Psoas muscle (tissue), 8 donors: ENCODE measurements at places on chromosomes 3 and 15. TPM values are rescaled to one million over a fixed set of nuclear protein-coding genes. Genes with fewer than 3 reads are reported as not detected.
A peak's percentile ranks its signal among the peaks of the same experiment; 100 is the strongest.

DNA sequence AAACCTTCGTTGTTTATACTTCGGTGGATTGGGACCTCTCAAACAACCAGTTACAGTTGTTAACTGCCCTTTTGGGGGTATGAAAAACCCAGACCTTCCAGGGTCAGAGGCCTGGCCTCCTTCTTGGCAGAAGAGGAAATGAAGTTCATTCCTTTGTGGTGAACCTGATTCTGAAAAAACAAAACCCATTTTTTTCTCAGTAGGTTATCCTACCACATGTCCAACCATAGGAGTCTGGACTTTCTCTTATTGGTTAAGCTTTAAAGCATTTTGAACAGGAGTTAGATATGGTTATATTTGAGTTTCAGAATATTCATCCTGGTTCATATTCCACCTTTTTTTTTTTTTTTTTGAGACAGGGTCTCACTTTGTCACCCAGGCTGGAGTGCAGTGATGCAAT lies 7.2 kb upstream of the LACTB start:
- no peak for DNase-seq

- DNase-seq: no peak
Measured at GRCh38 chr3:167976516-167977361, 119.0 kb downstream of the GOLIM4 start.

DNA sequence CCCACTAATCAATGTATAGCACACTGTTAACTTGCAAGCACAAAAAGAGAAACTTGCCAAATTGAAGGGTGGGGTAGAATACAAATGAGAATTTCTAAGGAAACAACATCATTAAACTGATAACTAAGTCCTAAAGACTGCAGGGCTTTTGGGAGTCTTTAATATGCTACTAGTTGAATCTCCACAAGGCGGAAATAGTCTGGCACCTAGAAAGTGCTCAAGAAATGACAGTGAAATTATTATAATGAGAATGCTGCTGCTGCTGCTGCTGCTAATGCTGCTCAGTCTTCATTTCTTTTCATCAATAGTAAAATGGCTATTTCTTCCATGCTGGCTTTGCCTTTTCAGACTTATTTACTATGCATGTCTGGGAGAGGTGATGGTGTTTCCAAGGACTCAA lies 91.8 kb downstream of the BTD start:
- no peak for DNase-seq

- no peak for DNase-seq
Measured at GRCh38 chr3:61111825-61112224, 139.4 kb downstream of the FHIT start.

DNA sequence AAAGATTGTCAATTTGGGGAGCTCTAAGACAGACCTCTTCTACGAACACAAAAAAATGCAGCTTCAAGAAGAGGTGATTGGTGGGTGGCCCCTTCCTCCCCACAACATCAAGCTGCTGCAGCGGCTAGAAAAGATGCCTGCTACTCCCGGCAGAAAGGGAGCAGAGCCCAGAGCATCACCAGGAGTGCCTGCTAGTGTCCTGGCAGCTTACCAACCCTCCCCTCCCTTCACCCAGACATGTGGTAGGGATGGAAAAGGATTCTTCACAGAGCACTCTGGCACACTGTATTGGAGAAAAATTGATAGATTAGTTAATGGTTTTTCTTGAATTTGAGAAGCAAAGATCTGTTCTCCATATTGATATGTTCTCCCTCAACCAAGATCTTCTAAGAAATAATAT lies 10.8 kb downstream of the IP6K1 start:
- no peak for DNase-seq

DNA sequence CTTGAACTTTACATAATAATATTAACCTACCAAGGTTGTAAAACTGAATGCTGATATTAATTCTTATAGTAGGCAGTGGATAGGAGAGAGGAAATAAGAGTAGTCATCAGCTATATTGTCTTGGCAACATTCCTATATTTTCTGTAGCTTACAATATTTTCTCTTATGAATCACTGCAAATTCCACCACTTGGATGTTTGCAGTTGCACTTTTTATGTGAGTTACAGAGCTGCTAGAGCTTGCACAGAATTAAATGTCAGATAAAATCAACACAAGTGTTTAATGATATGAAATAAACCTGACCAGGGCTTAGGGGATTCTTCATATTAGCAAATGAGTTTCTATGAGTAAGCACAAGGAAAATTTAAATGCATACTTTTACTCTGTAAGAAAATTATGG lies 1710.1 kb downstream of the SI start:
- DNase-seq: no peak

- peak; percentile 74 for DNase-seq
Measured at GRCh38 chr15:29871401-29871800, 49.1 kb upstream of the TJP1 start.

DNA sequence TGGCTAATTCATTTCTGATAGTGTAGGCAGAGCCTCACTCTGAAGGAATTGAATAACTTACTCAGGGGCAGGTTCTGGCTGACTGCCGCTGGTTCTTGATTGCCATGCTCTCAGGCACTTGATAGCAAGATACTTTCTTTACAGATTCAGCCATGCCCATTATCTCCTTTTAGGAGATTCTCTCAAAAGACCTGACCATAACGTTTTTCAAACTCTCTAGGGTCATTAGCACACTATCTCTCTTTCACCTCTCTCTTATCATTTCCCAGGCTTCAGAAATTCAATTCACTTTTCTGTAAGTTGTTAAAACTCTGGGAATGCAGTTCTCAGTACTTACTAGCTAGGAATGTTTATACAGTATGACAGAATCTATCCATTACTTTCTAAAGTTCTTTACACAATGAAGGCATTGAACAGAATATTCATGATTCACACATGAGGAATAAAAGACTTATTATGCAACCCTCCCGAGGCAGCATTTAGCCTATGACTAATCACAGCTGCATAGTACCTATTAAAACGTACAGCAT lies 850.3 kb upstream of the CADM2 start:
- DNase-seq: no peak

GRCh38 chr3:153970741-153971347 lies 150.3 kb upstream of the ARHGEF26 start:
- no peak for DNase-seq

DNA sequence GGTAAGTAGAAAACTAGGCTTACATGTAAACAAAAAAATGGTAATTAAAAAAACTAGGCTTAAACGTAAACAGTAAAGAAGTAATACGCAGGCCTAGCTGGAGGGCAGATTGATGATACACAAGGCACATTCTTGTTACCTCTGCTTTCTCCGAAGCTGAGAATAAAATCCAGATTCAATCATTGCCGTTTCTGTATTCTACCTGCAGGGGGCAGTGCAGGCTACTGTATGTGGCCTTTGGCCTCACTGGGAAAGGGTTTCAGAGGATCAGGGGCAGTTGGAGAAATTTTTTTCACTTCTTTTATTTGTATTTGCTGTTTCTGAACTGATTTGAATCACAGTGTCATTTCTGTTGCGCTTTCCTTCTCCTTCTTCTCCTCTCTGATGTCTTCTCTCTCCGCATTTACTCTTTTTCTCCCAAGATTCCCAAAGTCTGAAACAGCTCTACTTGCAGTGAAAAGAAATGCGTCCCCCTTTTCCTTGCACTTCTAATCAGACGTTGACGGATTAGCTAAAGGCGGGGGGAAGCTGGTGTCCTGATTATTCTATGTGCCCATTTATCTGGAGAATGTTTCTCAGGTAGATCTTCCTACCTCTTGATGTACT lies 67.1 kb upstream of the MCTP2 start:
- DNase-seq: peak; percentile 15

- DNase-seq: no peak
Measured at GRCh38 chr15:75662823-75663519, 15.3 kb downstream of the SNX33 start.

DNA sequence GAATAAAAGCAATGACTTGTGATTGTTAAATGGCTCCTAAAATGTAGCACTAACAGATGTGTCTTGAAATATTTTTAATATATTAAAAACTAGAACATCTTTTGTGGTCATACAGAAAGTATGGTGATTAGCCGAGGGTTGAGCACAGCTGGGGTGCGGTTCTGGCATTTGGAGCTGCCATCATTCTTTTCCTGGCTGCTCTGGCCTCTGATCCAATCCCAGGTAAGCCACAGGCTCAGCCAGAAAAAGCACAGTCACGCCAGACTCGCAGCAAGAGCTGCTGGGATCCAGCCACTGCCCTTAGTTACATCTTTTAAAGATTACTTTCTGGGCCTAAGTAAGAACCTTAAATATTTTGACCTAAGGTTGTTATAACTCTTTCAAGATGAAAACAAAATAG lies 196.8 kb downstream of the PLCL2 start:
- peak; percentile 40 for DNase-seq

DNA sequence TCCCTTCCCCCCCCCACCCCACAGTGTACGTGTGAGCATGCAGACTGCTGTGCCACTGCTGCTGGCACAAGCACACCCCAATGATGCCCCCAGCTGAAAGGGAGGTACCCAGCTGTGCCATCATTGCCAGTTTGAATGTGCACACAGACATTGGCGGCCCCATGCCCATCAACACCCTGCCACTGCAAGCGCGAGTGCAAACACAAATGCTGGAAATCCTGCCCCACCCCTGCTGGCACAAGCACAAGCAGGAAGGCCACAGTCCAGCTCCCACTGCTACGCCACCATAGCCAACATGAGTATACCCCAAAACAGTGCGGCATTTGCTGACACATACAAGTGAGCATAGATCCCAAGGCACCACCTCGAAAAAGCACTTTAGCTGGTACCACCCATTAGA lies 222.9 kb downstream of the SCAPER start:
- DNase-seq: no peak

GRCh38 chr3:41202834-41203345 lies 3.6 kb downstream of the CTNNB1 start:
- no peak for DNase-seq

- no peak for DNase-seq
Measured at GRCh38 chr3:184949251-184949965, 137.4 kb downstream of the VPS8 start.

GRCh38 chr3:158712443-158712842 lies 19.8 kb downstream of the RARRES1 start:
- no peak for DNase-seq

- no peak for DNase-seq
Measured at GRCh38 chr3:46661776-46662766, 31.4 kb downstream of the ALS2CL start.

DNA sequence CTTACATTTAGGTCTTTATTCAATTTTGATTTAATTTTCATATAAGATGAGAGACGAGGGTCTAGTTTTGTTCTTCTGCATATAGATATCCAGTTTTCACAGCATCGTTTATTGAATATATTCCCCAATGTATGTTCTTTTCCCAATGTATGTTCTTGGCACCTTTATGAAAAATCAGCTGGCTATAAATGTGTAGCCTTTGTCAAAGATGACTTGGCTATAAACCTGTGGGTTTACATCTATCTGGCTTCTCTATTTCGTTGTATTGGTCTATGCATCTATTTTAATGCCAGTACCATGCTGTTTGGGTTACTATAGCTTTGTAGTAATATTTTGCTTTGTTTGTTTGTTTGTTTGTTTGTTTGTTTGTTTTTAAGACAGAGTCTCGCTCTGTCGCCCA lies 11.7 kb upstream of the IREB2 start:
- no peak for DNase-seq

GRCh38 chr15:80560601-80561400 lies 134.3 kb upstream of the ABHD17C start:
- no peak for DNase-seq

- no peak for DNase-seq
Measured at GRCh38 chr3:52714335-52715302, 8.7 kb downstream of the SPCS1 start.

DNA sequence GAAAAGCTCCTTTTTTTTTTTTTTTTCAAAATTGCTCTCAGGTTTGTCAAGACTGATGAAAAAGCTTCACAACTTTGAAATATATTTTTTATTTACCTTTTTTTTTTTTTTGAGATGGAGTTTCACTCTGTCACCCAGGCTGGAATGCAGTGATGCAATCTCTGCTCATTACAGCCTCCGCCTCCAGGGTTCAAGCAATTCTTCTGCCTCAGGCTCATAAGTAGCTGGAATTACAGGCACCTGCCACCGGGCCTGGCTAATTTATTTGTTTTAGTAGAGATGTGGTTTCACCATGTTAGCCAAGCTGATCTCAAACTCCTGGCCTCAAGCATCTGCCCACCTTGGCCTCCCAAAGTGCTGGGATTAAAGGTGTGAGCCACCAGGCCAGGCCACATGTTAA lies 1515.0 kb downstream of the OTOL1 start:
- DNase-seq: no peak

DNA sequence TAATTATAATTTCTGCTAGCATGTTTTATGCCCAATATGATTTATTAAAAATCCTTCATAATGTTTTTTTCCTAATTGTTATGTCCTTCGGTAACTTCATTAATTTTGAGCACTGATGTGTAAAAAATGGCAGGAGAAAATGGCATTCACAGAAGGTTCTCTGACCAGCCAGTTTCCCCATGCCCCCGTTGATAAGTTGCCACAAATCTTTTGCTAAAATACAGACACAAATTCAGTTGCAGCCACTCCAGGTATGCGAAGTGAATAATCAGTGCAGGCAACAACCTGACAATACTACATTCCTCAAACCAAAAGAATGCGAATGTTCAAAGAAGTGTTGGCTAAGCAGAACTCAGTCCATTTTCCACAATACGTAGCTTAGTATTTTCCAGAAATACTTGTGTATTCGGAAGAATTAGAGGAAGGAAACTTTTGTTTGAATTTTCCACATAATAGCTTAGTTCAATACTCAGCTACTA lies 32.7 kb downstream of the CHL1 start:
- DNase-seq: no peak

DNA sequence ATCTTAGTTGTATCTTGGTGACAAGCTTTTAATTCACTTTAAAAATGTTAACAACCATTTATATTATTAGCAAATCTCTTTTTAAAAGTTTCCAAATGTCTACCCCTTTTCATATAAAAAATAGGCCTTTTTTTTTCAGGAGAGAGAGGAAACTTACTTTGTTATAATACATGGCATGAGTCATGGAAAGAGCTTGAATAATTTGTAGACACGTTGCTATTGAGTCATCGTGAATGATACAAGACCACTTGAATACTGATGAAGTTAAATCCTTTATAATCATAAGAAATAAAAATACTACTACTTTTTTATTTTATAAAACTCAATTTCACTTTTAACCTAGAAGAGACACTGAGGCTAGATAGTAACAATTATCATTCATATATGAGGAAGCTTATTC lies 70.3 kb upstream of the BBX start:
- DNase-seq: no peak

GRCh38 chr3:54999159-54999558 lies 71.3 kb upstream of the LRTM1 start:
- no peak for DNase-seq

ZNF660 gene
- total RNA-seq: 1.2 TPM

MYH15 gene
- 0.08 TPM for total RNA-seq

PHLDB2 gene
- total RNA-seq: 3.5 TPM

KLHL6 gene
- total RNA-seq: 0.50 TPM

POLR2H gene
- 21.2 TPM for total RNA-seq

ITIH1 gene
- total RNA-seq: not detected

SERINC4 gene
- total RNA-seq: 0.18 TPM

RFTN1 gene
- 21.8 TPM for total RNA-seq

DOCK3 gene
- total RNA-seq: 0.88 TPM

ACKR4 gene
- 0.43 TPM for total RNA-seq

EFCAB12 gene
- total RNA-seq: not detected

CDC25A gene
- total RNA-seq: 0.58 TPM
